ENCODE measurements at places on chromosomes 5 and 9.

GRCh38 chr9:109474170-109474569 is 23.9 kb downstream of the PTPN3 start:
- DNase-seq, result no peak

GRCh38 chr9:96461336-96461735 is 11.4 kb downstream of the HABP4 start:
- DNase-seq, result no peak

GRCh38 chr9:1051584-1052275 is 1.6 kb downstream of the DMRT2 start:
- no peak for DNase-seq

DNA sequence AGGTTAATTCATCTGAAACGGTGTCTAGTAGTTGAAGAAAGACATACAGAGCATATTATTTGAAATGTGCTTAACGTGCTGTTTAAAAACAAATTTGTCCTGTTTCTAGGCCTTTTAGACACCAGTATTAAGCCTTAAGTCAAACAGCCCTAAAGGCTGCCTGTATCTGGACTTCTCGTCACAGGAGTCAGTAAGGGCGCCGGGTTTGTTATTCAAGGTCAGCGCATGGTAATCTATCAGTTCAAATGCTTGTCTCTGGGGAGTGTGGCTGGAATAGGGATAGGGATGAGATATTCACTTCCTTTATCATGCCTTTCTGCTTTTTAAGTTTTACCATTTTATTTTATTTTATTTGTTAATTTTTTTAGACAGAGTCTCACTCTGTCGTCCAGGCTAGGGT is 9.4 kb upstream of the CNOT6 start:
- DNase-seq, result no peak

GRCh38 chr9:133124907-133125275 is 3.9 kb upstream of the RALGDS start:
- DNase-seq, result no peak

GRCh38 chr5:1950096-1950707 is 67.5 kb upstream of the IRX4 start:
- no peak for DNase-seq

DNA sequence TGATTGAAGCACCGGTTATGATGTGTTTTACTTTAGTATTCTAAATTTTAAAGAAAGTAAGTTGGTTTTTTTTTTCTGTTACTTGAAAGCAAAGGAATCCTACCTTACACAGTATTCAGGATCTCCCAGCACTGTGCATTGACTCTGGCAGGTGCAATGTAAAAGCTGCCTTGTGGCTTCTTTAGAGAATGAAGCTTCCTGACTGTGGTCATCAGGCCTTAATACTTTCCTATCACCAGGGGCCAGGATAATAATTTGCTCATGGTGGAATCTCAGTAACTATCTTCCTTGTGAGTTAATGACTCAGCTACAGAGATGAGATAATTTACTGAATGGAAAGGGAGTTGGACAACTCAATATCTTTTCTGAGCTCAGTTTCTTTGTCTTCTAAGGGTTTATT is 435.5 kb upstream of the ZNF608 start:
- DNase-seq, result no peak

DNA sequence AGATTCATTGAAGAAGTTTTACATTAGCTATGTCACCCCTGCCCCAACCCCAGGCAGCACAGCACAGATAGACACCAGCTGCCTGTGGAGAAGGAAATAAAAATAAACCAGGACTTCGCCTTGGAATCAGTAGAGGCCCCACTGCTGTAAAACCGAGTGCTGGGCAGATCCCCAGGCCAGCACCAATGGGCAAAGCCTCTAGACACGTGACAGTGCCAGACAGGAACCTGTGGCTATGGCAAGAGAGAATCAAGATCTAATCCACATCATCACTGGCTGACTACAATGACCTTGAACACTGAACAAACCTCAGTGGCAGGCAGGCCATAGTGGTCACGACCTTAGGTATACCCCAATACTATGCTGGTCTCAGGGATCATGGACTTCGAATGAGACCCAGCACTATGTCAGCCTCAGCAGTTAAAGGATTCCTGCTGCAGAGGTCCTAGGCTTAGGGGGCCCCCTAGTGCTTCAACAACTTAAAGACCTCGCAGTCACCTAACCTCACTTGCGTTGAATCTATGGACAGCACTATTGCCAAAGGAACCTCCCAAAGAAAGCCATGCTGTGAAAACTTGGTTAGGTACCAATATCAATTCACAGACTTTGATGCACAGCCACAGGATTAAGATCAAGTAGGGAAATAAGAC is 2118.6 kb upstream of the C9orf72 start:
- no peak for DNase-seq

DNA sequence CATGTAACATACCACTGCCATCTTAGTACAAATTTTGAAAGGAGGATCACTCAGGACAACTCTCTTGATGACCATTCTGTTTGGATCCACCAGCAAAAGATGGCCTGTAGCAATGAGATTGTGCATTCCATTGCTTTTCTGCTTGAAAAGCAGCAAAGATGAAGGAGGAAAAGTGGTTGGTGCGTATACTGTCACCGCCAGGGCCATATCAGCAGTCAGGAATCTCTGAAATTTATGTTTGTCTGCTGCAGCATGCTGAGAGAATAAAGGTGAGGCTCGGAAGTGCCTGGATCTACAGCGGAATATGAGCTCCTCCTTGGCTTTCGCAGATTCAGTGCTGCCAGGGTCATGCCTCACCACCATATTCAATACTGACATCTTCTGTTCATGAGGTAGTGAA is 144.4 kb downstream of the GPBP1 start:
- no peak for DNase-seq

DNA sequence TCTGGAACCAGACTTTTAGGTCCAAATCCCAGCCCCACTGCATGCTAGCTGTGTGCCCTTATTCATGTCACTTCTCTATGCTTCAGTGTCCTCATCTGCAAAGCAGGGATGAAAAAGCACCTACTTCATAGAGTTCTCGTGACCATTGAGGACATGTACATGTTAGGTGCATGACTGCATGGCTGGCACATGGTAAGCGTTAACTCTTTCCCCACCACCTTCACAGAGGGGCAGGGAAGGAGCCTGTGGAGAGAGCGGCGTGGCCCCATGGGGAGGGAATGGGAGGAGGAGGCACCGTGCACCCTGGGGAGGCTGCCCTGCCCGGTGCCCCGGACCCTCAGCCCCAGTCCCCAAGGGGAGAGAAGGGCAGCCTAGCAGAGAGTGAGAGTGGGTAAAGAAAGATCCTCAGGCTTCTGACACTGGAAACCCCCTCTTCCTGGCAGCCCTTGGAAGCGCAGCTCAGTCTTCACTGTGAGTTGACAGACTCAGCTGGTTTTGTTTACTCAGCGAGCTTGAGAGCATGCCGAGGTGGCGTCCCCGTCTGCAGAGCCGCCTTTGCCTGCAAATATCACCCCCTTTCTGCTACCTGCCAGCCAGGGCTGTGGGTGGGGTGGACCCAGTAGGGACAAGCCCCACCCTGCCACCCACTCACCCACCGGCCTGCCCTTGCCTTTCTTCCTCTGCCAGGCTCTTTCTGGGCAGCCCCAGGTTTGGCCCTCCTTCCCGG is 10.6 kb upstream of the ANGPTL2 start:
- no peak for DNase-seq

GRCh38 chr9:124493794-124494479 is 13.3 kb downstream of the NR5A1 start:
- DNase-seq, result no peak

DNA sequence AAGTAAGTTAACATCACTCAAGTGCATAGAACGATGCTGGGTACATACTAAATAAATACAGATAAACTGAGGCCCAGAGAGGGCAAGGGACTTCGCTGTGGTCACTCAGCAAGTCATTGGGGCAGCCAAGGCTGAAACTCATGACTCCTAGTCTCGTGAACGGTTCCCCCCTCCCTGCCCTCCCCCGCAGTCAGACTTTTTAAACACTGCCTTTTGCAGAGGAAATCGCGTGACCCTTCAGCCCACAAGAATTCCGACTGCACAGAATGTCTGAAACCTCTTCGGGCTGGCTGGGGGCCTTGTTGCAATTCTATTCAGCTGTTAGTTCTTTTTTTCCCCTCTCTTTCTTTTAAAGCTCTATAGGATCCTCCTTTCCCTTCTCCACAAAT is 28.1 kb downstream of the NEK6 start:
- DNase-seq, result no peak

DNA sequence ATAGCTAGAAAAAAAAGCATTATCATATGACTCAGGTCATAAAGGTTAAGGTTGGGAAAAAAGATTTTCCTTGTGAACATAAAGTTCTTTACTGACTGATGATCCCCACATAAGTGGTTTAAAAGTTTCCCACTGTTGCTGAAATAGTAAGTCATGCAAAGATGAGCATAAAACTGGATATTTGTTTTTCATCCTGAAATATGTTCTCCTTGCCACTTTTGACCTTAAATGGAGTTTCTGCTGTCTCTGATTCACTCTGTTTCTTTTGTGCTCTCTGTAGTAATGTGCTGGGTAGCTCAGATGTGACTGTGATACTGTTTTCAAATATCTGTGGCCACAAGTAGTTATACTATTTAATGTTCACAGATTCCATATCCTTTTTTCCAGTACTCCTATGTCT is 162.5 kb upstream of the GAS1 start:
- no peak for DNase-seq

- no peak for DNase-seq
These were observed 197.8 kb upstream of the NREP start for GRCh38 chr5:111954516-111955395.

DNA sequence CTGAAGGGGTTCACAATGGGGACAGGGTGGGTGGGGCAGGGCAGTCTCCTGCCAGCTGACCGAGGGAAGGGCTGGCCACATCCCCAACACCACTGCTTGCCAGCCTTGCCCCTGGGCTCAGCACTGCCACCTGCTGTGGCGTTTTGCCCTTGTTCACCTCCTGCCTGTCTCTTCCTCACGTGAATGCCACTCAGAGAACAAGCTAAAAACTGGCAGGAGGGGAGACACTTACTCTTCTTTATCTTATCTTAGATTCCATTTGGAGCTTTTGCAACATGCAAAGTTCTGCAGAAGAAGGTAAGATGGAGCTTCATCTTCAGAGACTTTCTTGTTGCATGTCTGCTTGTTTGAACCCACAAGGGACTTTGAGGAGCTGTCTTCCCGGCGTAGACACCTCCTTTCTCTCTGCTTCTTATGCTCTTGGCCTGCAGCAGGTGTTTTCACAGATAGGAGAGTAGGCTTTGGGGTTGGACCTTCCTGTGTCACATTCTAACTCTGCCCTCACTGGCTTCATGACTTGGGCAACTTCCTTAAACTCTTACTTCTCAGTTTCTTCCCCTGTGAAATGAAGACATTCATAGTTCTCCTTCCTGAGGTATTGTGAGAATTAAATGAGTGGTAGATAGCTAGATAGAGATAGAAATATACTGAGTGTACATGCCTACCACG is 4.1 kb downstream of the LRSAM1 start:
- no peak for DNase-seq

GRCh38 chr5:142501890-142502289 is 177.1 kb upstream of the SPRY4 start:
- DNase-seq, result no peak

- DNase-seq, result no peak
These were observed 143.9 kb downstream of the C9orf50 start for GRCh38 chr9:129476821-129477611.

DNA sequence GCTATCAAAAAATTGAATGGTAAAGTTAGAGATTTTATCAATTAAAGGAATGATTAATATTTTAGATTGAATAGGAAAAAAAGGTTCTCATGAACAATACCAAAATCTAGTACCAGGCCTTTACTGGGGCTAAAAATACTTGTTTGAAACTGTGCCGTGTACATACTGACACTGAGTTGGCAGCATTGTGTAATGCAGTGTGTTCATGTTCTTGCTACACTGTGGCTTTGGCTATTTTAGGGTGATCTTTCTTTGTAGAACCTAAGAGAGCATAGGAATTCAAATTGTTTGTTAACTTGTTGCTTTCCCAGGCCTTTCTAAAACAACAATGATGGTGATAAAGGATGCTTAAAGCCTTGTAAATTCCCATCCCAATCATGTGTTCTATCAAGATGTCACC is 80.9 kb downstream of the KIF4B start:
- DNase-seq, result no peak

DNA sequence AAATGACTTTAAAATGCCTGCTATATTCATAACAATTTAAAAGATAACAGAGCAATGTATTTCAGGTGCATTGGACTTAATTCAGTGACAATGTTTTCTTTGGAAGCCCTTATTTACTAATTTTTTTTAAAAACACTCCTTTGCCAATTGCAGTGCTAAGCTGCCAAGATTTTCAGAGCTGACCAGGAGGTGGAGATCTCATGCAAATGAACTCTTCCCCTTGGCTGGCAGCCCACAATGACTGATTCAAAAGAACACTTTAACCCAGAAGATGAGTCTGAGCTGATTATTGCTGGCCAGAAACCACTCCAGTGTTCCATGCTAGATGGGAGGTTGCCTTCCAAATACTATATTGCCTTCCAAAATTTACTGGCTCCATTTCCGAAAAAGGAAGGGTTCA is 128.3 kb upstream of the CCNH start:
- DNase-seq, result no peak

DNA sequence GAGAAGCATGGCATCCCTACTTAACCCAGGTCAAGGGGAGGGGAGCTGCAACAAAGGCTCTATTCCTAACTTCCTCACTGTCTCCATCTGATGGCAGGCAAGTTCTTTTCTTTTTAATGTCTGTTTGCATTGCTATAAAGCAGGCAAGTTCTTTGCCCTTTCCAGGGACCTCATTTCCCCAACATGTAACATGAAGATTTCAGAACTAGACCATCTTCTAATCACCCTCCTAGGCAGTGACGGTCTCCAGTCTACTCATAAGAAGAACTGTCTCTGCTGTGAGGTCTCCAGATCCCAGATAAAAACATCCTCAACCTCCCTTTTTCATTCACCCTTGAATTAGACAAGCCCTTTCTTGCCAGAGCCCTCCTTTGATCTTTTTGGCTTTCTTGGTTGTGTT is 42.1 kb downstream of the PPP1R2B start:
- DNase-seq, result no peak

- DNase-seq, result no peak
These were observed 263.7 kb upstream of the DAPK1 start for GRCh38 chr9:87233899-87234455.

DNA sequence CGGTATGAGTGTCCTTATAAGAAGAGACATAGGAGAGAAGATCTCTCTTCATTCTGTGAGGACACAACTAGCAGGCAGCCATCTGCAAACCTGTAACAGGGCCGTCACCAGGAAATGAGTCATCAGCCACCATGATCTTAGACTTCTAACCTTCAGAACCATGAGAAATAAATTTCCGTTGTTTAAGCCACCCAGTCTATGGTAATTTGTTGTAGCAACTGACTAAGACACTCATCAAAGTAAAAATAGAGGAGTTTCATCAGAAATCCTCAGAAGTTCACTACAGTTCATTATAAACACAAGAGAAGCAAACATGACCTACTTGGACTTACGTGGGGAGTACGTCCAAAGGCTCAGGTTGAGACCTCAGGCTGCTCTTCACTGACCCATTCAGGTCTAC is 357.7 kb downstream of the SEMA5A start:
- no peak for DNase-seq

Data from stimulated activated CD4-positive, alpha-beta T cell treated with anti-CD3 and anti-CD28 coated beads, Interleukin-1b, Interleukin-23, amount 100 ng/mL, for 1 hour (primary cell).